Fibroblast of skin of scalp (primary cell): ENCODE measurements at places on chromosomes 7 and 10.

- peak; percentile 71 for DNase-seq
Observed at GRCh38 chr7:86926732-86927131, 132.7 kb downstream of the ELAPOR2 start.

DNA sequence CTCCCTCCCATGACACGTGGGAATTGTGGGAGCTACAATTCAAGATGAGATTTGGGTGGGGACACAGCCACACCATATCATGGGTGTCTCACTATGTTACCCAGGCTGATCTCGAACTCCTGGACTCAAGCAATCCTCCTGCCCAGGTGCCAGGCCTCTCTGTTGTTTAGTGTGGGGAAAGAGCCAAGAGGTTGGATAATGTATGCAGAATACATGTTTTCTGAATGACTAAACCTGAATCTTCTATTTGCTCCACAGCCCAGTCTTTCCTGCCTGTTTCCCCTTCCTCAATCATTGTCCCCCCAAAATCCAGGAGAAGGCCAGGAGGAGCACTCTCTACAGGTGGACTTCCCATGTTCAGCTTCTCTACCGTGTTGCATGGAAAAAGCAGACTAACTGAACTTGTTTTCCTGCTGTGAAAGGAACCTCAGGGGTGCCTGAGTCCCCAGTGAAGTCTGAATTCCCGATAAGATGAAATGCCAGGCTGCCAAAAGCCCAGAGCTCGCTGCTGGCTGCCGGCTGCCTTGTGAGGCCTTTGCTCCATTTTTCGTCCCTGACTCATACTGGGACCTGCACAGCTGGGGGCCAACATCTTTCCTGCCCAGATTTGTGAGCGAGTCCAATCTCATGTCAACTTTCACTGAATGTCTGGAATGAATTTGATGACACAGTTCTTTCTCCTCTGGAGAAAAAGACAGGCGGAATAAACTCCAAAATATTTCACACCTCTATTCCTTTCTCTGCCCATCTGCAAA lies 588.0 kb downstream of the CALN1 start:
- peak; percentile 99 for DNase-seq

DNA sequence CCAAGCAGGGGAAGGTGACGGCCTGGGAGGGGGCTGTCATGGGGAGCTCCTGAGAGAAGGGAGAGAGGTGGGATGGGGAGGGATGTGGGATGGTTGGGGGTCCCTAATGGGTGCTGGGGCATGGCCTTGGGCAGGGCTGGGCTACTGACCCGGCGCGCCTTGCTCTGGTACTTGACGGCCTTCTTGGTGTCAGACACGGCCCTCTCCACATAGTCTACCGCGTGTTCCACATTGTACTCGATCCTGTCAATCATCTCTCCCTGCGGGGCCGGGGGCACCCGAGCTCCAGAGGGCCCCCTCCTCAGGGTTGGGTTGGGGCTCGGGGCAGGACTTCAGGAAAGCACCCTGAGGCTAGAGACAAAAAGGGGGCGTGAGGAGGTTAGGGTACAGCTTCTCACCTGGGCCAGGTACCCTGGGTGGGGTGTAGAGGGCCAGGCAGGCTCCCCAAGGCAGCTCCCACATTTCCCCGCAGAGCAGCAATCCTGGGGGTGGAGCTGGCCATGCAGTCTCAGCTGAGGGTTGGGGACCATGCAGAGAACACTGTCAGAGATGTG lies 17.3 kb downstream of the BUD23 start:
- DNase-seq, result no peak

GRCh38 chr10:110460111-110460809 lies 37.4 kb upstream of the DUSP5 start:
- DNase-seq, result peak; percentile 37

DNA sequence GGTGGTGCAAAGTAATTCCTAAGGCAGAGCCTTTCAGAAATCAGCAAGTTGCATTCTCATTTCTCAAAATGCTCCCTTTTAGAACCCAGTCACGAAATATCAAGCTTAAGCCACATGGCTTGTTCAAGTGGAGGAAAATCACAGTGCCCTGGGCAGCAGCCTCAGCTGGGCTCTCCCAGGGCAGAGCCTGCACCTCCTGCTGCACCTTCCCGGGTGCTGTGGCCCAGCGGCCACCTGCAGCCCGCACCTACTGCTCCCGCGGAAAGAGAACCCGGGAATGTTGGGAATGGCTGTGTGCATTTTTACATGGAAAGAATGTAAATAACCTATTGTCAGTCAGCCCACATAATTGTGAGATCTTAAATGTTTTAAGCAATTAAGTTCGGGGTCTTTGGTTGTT lies 396.5 kb upstream of the VSTM2A start:
- no peak for DNase-seq

GRCh38 chr10:122999347-122999746 lies 9.2 kb downstream of the IKZF5 start:
- no peak for DNase-seq

DNA sequence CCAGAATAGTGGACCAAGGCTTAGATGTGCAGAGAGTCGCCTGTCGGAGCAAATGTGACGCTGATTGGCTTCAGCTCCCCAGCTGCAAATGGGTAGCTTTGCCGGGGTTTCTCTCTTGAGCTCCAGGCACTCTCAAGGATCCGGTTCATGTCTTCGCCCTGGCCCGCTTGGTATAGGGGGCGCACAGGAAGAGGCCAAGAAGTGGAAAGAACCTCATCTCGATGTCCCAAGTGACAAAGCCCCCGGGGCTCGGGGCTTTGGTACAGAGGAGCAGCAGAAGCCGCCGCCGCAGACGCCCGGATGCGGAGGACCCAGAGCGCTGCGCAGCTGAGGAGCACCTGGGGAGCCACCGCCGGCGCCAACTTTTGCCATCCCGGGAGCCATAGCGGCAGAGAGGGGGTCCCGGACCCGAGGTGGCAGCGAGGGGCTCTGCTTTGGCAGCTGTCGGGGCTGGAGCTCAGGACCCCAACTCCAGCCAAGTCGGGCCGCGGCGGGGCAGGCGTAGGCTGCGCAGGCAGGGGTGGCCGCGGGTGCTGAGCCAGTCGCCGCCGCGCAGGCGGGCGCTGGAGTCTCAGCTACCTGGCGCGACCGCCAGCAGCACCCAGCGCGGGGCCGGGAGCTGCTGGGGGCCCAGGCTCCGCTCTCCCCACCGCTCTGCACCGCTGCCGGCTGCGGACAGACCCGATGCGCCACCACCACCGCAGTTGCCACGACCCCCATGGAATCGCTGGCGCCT lies 466.6 kb downstream of the XPNPEP1 start:
- no peak for DNase-seq

DNA sequence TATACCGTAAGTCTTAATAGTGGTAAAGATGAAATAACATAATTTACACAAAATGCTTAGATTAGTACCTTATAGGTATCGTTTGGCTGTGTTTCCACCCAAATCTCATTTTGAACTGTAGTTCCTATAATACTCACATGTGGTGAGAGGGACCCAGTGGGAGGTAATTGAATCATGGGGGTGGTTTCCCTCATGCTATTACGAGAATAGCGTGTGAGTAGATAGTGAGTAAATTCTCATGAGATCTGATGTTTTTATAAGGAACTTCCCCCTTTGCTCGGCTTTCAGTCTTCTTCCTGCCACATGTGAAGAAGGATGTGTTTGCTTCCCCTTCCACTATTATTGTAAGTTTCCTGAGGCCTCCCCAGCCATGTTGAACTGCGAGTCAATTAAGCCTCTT lies 426.3 kb upstream of the POT1 start:
- peak; percentile 71 for DNase-seq

DNA sequence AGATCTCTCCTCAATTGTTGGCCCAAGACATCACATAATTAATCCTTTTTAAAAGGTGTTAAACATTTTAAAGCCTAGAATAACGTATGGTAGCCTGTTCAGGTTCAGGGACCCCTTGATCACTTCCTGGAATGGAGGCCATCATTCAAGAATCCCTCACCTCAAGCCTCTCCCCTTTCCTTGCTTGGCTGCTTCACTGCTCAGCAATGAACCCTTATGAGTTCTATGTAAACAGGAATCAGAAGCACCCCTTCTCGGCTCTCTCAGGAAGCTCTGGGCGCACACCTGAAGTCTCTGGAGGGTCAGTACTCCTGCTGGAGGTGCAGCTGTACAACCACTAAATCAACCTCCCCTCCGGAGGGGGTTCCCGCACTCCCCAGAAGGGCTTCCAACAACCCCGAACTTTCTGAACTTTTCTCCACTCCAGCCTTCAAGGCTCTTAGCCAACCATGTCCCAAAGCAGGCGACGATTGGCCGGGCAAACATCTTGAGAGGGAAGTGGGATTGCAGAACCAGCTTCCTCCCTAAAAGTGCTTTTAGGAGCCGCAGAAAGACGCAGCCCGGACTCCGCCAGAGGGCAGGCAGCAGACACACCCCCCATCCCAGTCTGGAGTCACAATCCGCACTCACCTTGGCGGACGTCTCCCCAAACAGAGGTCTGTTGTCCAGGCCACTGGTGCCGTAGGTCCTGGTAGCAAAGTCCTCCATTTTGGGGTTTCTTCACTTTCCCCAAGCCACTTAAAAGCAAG lies 562 bp downstream of the TMEM243 start:
- peak; percentile 40 for DNase-seq

DNA sequence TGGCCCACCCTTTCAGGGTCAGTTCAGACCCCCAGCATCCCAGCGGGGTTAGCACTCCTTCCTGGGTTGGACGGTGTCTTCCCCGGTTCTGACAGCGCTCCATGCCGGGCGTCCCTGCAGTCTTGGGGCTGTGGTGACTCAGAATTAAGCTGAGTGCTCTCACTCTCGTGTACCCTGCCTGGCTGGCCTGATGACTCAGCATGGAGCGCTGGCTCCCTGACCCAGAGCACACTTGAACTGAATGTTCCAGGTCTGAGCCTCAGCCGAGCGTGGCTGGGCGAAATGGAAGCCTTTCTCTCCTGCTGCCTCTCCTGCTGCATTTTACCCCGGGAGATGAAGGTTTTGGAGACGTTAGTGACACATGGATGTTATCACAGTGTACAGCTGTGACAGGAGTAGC lies 7.1 kb downstream of the BAG3 start:
- peak; percentile 89 for DNase-seq

- DNase-seq, result no peak
Observed at GRCh38 chr7:150337179-150337578, 4.2 kb downstream of the RARRES2 start.

GRCh38 chr10:48442090-48442808 lies 135.8 kb downstream of the MAPK8 start:
- DNase-seq, result no peak

DNA sequence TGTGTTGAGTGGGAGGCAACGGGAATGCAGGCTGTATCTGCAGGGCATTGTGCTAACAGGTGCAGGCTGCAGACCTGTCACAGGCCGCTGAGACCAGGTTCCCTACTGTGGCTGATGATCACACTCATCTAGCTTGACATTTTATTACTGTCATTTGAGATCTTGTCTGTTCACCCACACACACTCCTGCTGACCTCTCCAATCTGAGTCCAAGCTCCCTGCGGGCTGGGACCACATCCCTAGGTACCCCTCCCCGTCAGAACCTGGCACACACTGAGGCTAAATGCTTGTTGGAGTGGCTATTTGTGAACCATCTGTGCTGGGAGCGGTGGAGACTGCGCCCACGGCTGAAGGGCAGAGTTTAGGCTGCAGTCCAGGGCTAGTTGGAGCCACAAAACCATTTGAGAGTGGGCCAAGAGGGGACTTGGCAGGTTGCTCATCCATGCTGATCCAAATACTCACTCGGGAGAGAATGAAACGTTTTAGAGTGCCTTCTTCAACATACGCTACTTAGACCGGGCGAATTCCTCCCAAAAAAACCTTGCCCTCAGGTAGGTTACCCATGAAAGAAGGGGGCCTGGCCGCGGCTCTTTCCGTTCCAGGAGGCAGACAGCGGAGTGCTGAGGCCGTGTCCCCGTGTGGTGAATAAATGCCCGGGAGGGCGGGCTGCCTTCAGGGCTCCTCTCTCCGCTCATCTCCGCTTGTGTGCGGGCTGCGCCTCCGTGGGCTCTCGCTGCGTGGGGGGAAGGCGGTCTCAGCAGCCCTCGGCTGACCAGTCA lies 164.4 kb downstream of the RGS10 start:
- DNase-seq, result no peak

DNA sequence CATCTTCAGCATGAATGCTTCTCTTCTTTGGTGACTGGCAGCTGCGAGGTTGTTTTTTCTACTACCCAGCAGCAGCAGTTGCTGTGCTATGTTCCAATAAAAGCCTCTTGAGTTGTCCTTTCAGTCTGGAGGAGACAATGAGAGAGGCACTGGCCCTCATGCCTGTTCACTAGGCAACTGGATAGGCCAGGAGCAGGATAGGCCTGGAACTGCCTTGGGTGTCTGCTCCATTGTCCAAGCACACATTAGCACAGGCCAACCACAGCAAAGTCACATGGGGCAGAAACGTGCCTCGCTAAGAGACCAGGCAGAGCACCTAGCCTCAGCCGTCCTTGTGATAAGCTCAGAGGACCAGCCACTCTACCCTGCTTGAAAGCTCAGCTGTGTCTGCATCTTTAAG lies 76.9 kb upstream of the PDCD4 start:
- DNase-seq, result no peak

DNA sequence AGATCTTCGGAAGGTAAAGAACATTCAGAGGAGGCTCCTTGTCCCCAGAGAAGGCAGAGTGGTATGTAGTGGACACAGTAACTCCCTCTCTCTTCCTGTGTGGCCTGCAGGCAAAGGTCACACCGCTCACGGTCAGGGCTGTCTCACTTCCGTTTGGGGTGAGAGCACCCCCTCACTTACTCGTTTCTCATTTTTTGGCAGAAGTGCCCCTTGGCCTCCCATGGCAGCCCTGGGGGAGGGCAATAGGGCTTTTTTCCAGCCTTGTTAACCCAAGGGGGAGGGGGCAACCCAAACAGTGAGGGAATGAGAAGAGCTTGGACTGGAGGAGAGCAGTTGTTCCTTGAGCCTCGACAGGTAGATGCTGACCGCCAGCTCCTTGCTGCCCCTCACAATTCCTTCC lies 31.8 kb upstream of the SRGN start:
- no peak for DNase-seq

- no peak for DNase-seq
Observed at GRCh38 chr10:20221356-20221755, 405.1 kb downstream of the PLXDC2 start.

- DNase-seq, result peak; percentile 83
Observed at GRCh38 chr10:14476641-14477407, 146.1 kb upstream of the FRMD4A start.

GRCh38 chr7:108455551-108455997 lies 662 bp downstream of the NRCAM start:
- no peak for DNase-seq

DNA sequence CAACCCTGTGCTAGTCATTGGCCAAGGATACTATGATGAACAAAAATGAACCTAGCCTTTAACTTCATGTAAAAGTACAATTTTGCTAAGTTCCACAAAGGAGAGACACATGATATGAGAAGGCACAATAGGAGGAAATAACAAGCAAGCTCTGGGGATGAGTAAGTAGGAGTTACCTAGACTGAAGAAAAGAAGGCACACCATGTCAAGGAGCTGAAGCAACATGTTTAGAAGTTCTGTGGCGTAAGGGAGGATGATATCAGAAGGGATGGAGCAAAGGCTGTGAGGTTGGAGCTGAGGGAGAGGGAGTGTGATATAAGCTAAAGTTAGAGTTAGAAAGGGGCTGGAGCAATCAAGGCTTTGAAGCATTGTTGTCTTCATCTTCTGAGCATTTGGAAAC lies 25.6 kb downstream of the KIFBP start:
- no peak for DNase-seq

DNA sequence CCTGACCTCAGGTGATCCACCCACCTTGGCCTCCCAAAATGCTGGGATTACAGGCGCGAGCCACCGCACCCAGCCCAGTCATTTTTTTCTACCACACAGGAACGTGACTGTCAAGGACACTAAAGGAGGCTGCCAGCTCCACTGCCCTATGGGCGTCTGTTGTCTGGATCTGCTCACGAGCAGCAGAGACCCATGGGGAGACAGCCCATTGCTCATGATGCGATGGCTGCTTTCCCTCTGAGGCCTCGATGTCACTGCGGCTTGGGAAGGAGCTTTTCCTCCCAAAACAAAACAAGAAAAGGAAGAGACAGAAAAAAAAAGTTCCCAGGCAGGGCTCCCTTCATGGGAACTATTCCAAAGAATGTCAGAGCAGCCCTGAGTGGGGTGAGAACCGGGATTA lies 70.5 kb downstream of the DENND2A start:
- DNase-seq, result peak; percentile 19
